ENCODE measurements at places on chromosomes 2 and 18. TPM values are rescaled to one million over a fixed set of nuclear protein-coding genes. Genes with fewer than 3 reads are reported as not detected.

The RNU2-63P gene
- not detected for polyA plus RNA-seq

The BOLL gene
- not detected for polyA plus RNA-seq

The RBKS gene
- 7.4 TPM for polyA plus RNA-seq

The ACTG2 gene
- polyA plus RNA-seq = 0.36 TPM

The ERBB4 gene
- polyA plus RNA-seq = 49.7 TPM

The CDH7 gene
- 16.8 TPM for polyA plus RNA-seq

The ASTL gene
- polyA plus RNA-seq = 0.18 TPM

The TRIM54 gene
- 8.2 TPM for polyA plus RNA-seq

The PAIP2B gene
- 18.7 TPM for polyA plus RNA-seq

The NXPH2 gene
- polyA plus RNA-seq = 4.7 TPM

The KCNJ13 gene
- 2.4 TPM for polyA plus RNA-seq

The MBP gene
- 20.4 TPM for polyA plus RNA-seq

The HOXD8 gene
- polyA plus RNA-seq = 181 TPM

The SDC1 gene
- polyA plus RNA-seq = 28.3 TPM

The NOL4 gene
- 2.1 TPM for polyA plus RNA-seq

The FBXO48 gene
- 2.5 TPM for polyA plus RNA-seq

The CD207 gene
- not detected for polyA plus RNA-seq

The CBLN2 gene
- polyA plus RNA-seq = 8.5 TPM

The ADD2 gene
- polyA plus RNA-seq = 6.6 TPM

The TMEM247 gene
- polyA plus RNA-seq = not detected

The MOCOS gene
- 1.7 TPM for polyA plus RNA-seq

The SCN3A gene
- polyA plus RNA-seq = 0.48 TPM

The SIX3 gene
- polyA plus RNA-seq = not detected
